Inflammatory macrophage (primary cell): ENCODE measurements at places on chromosomes 3 and 15.

- DNase-seq = no peak
Measured at GRCh38 chr3:133490468-133491351, 82.8 kb upstream of the CDV3 start.

DNA sequence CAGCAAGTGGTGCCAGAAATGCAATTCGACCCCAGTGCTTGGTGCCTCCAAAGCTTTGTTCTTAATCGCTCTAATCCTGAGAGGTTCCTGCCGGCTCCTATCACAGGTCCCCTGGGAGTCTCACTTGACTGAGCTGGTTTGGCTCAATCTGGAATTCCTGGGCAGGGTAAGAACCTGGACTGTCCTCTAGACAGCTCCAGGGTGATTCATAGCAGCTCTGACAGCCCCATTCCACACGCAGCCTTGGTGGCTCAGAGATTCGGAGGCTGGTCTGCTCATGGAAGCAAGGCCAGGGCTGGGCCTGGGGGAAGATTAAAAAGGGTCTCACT is 37.9 kb downstream of the MYO5C start:
- DNase-seq = no peak

DNA sequence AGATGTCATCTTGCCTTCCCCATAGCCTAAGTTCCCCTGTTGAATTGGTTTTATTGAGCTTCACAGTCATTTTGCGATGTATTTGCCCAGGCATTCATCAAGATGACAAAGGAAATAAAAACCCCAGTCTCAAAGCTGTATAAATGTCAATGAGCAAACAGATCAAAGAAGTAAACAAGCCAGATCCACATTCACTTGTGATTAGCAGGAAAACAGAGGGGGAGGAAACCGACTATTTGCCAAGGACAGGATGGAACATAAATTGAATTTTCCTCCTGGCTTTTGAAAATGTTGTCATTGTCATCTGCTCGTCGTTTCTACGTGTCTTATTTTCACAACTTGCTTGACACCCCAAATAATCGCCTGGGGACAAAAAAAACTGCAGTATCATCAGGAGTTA is 83.5 kb downstream of the SV2B start:
- DNase-seq = no peak

DNA sequence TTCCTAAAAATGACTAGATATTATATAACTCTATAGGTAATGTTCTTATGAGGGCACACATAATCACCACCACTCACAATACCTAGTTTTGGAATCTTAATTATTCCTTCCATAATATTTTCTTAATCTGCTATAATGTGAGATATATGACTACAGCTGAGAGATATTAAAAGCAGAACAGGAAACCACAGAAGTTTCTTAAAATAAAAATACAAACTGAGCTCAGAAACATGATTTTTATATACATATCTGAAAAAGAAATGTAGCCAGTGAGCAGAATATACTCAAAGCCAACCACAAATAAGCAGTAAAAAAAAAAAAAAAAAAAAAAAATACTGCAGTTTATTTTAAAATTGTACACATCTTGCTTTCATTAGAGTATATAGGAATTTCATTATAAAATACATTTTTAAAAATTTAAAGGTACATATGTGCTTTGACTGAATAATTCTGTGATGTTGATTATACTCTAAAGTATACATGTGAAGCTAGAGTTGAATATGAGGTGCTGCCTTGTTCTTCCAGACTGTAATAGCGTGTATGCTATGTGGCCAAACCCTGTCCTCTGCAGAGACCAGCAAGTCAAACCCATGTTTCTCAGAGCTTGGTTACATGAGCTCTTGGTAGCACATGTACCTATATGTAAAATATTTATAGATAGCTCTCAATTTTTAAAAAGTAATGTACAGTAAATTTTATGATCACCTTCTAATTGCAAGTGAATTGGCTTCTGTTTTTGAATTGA is 175.0 kb downstream of the UBE2E2 start:
- DNase-seq = no peak

DNA sequence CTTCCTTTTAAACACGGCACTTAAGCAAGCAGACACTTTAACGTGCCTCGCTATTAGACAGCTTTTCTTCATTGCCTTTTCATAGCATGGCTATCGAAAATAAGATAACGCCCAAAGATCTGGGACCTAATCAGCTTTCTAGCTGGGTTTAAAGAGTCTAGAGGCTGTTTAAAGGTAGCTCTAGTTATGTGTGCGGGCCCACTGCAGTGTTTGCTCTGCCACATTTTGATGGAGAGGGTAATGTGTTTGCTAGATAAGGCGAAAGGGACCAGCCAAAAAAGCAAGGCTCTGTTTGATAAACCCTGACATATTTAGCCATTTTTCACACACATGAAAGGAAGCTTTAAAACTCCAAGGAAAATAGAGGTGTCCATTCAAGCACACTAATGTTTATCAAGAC is 91.6 kb downstream of the NR2F2 start:
- DNase-seq = no peak

GRCh38 chr3:24496529-24497482 is 2.2 kb upstream of the THRB start:
- DNase-seq = no peak

DNA sequence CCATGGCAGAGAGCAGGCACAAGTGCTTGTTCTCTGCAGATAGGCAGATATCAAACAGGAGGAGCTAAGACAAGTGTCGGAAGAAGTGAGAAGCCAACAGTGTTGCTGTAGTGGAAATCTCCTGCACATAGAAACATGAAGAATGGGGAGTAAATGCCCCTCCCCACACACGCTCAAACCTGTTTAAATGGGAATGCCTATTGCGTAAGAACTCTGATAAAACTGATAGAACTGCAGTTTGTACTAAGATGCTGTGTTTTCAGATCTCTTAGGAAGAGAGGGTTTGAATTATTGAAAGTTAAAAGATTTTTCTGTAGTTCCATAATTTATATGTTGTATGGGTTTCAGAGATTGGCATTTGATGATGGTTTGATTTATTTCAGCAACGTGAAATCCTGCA is 19.6 kb downstream of the EIF2AK4 start:
- DNase-seq = no peak

DNA sequence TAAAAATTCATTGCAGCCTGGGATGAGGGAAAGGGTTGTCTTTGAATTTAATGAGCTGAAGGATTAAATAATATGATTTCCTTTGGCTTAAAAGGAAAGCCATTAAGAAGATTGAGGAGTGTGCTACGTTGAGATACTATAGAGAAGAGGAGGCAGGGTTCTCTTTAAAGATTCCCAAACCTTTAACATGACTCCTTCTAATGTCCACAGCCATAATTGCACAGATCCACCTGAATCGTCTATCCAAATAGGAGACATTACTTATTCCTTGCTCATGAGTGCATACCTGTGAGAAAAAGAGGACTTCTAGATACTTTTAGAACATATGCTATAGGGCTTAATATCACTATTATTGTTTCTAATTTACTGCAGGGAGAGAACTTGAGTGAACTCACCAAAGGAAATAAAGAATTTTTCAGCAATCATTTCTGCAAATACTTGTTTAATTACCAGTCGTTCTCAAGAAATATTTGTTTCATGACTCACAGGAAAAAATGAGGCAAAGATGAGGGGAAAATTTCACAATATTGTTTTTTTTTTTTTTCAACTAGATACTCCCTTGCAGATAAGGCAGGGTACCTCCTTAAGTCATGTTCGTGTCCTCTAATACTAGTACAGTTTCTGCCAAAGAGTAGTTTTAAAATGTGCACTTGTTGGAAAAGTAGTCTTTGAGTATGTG is 8.9 kb upstream of the SUCNR1 start:
- no peak for DNase-seq

GRCh38 chr15:31255732-31256377 is 70.8 kb upstream of the KLF13 start:
- DNase-seq = no peak
